Smooth muscle cell of the umbilical artery (primary cell): ENCODE measurements at places on chromosomes 1 and 21. TPM values are rescaled to one million over a fixed set of nuclear protein-coding genes. Genes with fewer than 3 reads are reported as not detected.

The WDR64 gene
- not detected in 2 replicates for total RNA-seq

The FAM43B gene
- 0.09 TPM in 1 of 2 replicates, not detected in the other for total RNA-seq

The CHIA gene
- under 0.01 TPM in 1 of 2 replicates, not detected in the other for total RNA-seq

The CFAP57 gene
- total RNA-seq, result 0.09 and 0.30 TPM in 2 replicates

The OR2W3 gene
- total RNA-seq, result not detected in 2 replicates

The LPGAT1 gene
- total RNA-seq, result 48.6 and 81.4 TPM in 2 replicates

The TNFRSF4 gene
- total RNA-seq, result under 0.01 and 0.14 TPM in 2 replicates

The NUP210L gene
- under 0.01 and 0.05 TPM in 2 replicates for total RNA-seq

The ZBTB8A gene
- 7.2 and 8.0 TPM in 2 replicates for total RNA-seq

The COL8A2 gene
- 9.2 and 19.6 TPM in 2 replicates for total RNA-seq

The EDN2 gene
- total RNA-seq, result not detected in 2 replicates

The MTARC1 gene
- total RNA-seq, result 0.89 and 2.5 TPM in 2 replicates

The TEX38 gene
- not detected in 2 replicates for total RNA-seq

The FAM177B gene
- not detected in 2 replicates for total RNA-seq

The MAB21L3 gene
- total RNA-seq, result 0.09 TPM in 1 of 2 replicates, not detected in the other

The FNDC5 gene
- 0.37 and 4.5 TPM in 2 replicates for total RNA-seq

The TMEM82 gene
- total RNA-seq, result not detected in 2 replicates

The C4BPB gene
- total RNA-seq, result not detected in 2 replicates

The PDZK1IP1 gene
- not detected in 2 replicates for total RNA-seq

The FAM167B gene
- 0.78 TPM in 1 of 2 replicates, not detected in the other for total RNA-seq

The ADGRB2 gene
- total RNA-seq, result 24.9 and 28.5 TPM in 2 replicates

The GBP4 gene
- total RNA-seq, result 0.32 and 3.9 TPM in 2 replicates

The ALX3 gene
- not detected in 2 replicates for total RNA-seq

The BPNT1 gene
- 27.0 and 28.6 TPM in 2 replicates for total RNA-seq

The KMO gene
- under 0.01 TPM in 1 of 2 replicates, not detected in the other for total RNA-seq

The SHE gene
- total RNA-seq, result under 0.01 and 0.05 TPM in 2 replicates

The PIGV gene
- total RNA-seq, result 21.7 and 37.4 TPM in 2 replicates

The NCF2 gene
- total RNA-seq, result not detected in 2 replicates

The SDHB gene
- total RNA-seq, result 96.5 and 99.8 TPM in 2 replicates

The RIPPLY3 gene
- total RNA-seq, result not detected in 2 replicates

The SPRR2E gene
- total RNA-seq, result not detected in 2 replicates

The PLPPR5 gene
- total RNA-seq, result 0.05 TPM in 1 of 2 replicates, not detected in the other

The SAMD13 gene
- 0.30 and 0.42 TPM in 2 replicates for total RNA-seq

The CNIH3 gene
- 14.3 and 47.7 TPM in 2 replicates for total RNA-seq

The MEF2D gene
- total RNA-seq, result 5.0 and 12.0 TPM in 2 replicates

The ACP6 gene
- 5.0 and 6.8 TPM in 2 replicates for total RNA-seq

The ATP5IF1 gene
- 80.8 and 118 TPM in 2 replicates for total RNA-seq

The NMNAT2 gene
- total RNA-seq, result 1.2 and 11.3 TPM in 2 replicates

The SLFNL1 gene
- 0.65 and 0.89 TPM in 2 replicates for total RNA-seq

The DIO1 gene
- total RNA-seq, result not detected in 2 replicates

The PEA15 gene
- 71.9 and 168 TPM in 2 replicates for total RNA-seq

The ADCY10 gene
- 0.05 and 0.30 TPM in 2 replicates for total RNA-seq
